ENCODE measurements at places on chromosomes 2 and 18.

DNA sequence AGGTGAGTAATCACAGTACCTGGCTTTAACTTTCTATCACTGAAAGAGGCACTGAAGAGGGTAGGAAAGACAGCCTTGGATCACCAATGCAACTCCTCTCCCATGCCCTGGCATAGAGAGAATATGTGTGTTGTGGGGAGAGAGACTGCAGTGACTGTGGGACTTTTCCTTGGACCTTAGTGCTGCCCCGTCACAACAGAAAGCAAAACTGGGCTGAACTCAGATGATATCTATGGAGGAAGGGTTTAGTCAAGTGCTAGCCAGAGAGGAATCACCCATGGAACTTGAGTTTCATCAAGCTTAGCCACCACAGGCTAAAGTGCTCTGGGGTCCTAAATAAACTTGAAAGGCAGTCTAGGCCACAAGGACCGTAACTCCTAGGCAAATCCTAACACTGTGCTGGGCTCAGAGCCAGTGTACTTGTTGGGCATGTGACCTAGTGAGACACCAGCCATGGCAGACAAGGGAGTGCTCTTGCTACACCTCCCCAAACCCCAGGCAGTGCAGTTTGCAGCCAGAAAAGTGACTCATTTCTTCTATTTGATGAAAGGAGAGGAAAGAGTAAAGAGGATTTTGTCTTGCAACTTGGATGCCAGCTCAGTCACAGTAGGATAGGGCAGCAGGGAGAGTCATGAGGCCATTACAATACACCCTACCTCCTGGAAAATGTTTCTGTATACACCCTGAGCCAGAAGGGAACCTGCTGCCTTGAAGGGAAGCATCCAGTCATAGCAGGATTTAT is 105.8 kb upstream of the SPOPL start:
- DNase-seq = no peak

DNA sequence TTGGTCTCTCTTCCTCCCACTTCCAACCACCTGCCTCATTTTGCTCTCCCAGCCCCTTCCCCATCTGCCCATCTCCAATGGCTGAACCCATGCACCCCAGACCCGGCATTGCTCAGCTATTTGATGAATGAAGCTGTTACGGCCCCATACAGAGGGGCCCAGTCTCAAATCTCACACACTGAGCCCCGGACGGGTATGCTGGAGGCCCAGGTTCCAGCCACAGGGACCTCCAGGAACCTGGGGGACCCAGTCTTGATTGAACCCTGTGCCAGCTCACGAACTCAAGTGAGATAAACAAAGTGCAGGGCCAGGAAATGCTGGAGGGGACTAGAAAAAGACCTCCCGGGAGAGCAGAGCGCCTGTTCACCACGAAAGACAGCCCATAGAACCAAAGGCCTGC is 63.4 kb upstream of the TEX51 start:
- DNase-seq = no peak

GRCh38 chr2:134899204-134899603 is 19.4 kb upstream of the CCNT2 start:
- DNase-seq = no peak

GRCh38 chr2:101149241-101150192 is 1.7 kb downstream of the TBC1D8 start:
- no peak for DNase-seq

- peak; percentile 29 for DNase-seq
Measured at GRCh38 chr2:235658351-235659174, 164.7 kb downstream of the AGAP1 start.

GRCh38 chr2:211401328-211401727 is 844.9 kb downstream of the CPS1 start:
- no peak for DNase-seq

GRCh38 chr2:95377216-95378123 is 25.0 kb upstream of the FAHD2A start:
- DNase-seq = no peak

DNA sequence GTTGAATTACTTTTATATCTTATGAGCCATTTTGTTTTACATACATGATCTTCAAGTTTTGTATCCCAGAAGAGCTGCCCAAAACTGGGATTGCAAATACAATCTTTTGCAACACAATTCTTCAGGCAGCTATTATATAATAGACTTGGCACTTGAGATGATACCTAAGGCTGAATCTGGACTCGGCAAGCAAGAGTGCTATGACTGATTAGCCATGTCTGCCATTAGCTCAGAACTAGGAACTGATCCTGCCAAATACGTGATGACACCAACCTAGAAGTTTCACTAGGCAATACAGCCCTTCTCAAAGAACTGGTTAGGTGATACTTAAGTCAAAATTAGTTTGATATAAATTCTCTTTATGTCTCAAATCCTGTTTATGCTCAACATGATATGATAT is 619.6 kb downstream of the CPS1 start:
- no peak for DNase-seq

GRCh38 chr2:129741165-129741564 is 238.3 kb upstream of the RAB6C start:
- DNase-seq = no peak

DNA sequence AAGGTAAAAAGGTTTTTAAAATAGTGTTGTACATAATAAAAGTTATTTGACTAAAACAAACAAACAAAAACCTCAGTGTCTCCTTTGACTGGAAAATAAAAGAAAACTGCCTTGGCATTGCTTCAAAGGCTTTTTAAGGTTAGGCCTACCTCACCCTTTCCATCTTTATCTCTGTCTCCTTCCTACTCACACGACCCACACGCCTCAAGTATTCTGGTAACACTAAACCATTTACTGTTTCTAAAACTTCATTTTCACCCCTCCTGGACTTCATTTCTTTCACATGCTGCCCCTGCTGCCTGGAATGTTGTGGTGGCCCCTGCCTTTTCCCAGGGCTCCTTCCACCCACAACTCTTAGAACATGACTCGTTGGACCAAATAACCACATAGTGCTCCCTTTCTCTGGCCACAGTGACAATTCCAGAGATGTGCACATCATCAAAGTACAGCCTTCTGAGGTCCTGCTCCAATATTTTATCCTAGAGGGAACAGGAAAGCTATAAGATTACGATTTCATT is 54.0 kb downstream of the ERBB4 start:
- DNase-seq = no peak

DNA sequence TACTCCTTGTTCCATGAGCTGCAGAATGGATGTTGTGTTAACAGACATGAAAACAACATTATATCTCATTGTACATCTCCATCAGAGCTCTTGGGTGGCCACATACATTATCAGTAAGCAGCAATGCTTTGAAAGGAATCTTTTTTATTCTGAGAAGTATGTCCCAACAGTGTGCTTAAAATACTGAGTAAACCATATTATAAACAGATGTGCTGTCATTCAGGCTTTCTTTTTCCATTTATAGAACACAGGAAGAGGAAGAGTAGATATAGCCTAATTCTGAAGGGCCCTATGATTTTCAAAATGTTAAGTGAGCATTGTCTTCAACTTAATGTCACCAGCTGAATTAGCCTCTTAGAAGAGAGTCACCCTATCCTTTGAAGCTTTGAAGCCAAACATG is 44.3 kb upstream of the CABYR start:
- no peak for DNase-seq

DNA sequence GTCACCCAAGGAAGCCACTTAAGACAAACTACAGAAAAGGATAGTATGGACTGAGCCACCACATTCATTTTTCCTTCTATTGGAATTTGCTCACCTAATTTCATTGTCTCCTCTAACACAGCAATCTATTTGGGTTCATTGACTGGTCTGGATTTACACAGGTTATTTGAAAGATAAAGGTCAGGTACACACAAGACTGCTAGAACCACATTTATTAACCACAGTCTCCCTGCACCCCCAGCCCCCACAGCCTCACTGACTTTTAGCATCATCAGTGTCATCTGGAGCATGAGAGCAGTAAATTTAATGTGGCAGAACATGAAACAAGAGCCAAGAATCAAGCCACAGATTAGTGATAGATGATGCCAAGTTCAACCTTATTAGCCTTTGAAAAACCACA is 226.9 kb upstream of the GYPC start:
- no peak for DNase-seq

GRCh38 chr2:17232776-17233556 is 285.3 kb downstream of the RAD51AP2 start:
- no peak for DNase-seq

DNA sequence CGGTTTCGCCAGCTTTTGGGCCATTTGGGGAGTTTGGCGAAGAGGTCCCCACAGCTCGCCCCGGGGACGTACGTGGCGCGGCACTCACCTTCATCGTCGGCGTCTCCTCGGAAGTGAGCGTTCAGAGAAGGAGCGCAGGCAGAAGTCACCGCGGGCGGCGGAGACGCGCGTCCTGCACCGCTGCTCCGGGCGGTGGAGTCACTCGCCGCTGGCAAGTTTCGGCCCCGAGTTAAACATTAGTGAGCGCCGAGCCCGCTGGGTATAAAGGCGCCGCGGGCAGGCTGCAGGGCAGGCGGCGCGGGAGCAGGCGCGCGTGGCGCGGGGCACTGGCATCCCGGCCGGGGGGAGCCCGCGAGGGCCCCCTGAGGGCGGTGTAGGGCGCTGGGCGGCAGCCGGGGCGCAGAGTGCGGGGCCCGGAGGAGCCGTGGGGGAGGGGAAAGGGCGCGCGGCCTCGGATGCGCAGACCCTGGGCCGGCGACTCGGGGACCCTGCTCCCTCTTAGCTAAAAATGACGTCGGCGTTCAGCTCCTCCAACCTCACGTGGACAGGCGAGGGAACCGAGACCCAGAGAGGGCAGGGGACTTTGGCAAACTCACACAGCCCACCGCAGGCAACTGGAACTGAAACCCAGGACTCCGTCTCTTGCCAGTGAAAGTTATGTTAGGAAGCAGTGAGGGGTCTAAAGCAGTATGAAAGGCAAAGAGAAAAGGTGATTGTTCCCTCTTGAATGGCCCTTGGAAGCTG is at the start of gene DPP4:
Gene DPP4, minus strand, starts transcription at position 328 of the 744 bp plus-strand sequence. Its CDS starts 234 bp downstream, at position 94.
- DNase-seq = peak; percentile 37

DNA sequence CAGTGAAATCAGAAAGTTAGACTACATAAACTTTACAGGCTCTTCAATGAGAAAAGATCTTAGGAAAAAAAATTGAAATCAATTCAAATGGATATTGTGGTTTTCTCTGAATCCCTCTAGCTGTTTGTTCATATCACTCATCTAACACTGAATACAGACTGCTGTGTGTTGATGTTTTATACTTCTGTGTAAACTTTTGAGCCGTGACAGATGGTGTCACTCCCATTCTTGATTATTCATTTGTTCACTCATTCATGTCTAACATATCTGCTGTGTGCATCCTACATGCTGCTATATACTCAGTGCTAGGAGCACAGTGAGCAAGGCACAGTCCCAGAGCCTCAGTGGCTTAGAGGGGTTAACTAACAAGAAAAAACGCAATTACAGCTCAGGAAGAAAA is 12.6 kb downstream of the KLHL23 start:
- no peak for DNase-seq

- DNase-seq = no peak
Measured at GRCh38 chr2:3634596-3635121, 23.3 kb upstream of the ALLC start.

- DNase-seq = no peak
Measured at GRCh38 chr2:201260302-201260800, at the start of gene CASP8. CASP8 (plus strand) TSS chr2:201260536; CDS start chr2:201266487, 5,951 bp downstream.

- DNase-seq = no peak
Measured at GRCh38 chr2:10342245-10342951, 39.7 kb downstream of the HPCAL1 start.

GRCh38 chr2:205197468-205198139 is 484.7 kb upstream of the NRP2 start:
- DNase-seq = no peak

DNA sequence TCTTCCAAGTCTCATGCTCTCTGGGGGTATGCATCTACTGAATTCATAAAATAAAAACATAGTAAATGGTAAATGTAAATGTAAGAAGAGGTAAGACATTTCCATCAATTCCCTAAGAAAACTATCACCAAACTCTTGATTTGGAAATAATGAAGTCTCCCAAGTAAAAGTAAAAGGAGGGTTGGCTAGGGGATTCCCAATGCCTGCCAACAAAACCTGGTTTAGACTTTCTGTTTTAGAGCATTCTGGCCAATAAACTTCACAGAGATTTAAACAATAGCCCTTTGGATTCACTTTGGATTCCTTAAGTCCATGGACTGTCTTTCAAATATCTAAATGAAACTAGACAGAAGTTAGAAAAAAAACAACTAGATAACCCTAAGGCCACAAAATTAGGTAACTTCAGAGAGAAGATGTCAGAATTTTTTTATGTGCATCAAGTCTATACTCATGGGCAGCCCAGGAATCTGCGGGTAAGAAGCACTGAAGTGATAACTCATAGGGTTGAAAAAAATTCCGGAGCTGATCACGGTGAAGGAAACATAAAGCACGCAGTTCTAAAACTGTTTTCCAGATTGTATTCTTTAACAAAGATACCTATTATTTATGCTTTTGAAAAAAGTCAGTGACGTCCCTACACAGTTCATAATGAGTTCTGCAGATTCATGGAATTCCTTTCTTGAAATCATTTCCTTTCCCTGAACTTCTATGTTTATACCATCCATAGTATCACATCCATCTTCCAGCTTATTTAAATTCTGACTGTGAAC is 263.6 kb downstream of the AFF3 start:
- no peak for DNase-seq

DNA sequence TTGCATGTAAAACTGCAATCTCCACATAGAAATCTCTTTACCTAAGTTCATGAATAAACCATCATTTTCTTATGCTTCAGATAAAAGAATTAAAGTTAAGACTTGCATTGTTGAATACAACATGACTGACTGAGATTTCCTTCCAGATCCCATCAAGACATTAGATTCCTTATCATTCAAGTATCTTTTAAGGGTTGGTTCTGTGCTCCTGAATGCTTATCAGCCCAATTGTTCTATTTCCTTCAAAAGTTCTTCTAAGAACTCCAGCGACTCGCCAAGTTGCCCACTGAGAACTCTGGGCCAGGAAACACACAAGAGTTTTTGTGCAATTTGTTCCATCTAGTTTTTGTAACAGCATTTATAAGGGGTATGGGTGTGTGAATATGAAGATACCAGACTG is 120.3 kb downstream of the RBMS1 start:
- DNase-seq = no peak

GRCh38 chr2:187939180-187939579 is 352.5 kb upstream of the GULP1 start:
- no peak for DNase-seq

- peak; percentile 21 for DNase-seq
Measured at GRCh38 chr2:220101980-220102379, 474.6 kb downstream of the SLC4A3 start.

GRCh38 chr2:231592636-231593145 is at the start of gene TEX44:
TEX44 (plus strand) TSS chr2:231592864; CDS start chr2:231592952, 88 bp downstream.
- no peak for DNase-seq

Measured in D721Med (cell line).